ENCODE measurements at places on chromosomes 4 and X.

DNA sequence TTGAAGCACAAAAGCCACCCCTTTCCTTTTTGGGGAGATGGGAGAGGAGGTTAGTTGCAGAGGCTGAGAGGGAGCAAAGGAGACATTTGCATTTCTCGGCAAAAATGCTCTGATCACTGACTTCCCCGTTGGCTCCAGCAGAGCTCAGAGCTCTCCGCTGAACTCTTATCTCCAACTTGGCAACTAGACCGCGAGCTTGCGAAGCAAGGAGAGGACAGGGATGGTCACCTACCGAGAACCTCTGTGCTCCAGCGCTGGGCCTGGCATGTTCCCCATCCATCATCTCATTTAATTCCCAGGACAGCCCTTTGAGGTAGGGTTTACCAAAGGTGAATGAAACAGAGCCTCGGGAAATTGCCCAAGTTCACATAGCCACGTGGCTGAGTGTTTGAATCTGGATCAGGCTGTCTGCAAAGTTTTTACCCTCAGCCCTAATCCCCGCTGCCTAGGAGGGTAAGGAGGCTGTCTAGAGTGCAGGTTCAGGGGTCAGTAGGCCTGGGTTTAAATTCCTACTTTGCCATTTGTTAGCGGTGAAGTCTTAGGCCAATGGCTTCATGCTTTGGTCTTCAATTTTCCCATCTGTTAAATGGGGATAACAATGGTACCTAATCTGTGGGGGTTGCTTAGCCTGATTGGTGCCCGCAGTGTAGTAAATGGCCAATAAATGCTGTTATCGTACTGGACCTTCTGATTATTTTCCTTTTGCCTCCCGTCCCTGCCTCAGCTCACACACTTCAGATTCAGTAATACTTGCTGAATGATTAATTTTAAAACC is 3.8 kb upstream of the CITED1 start:
- no peaks in the 10 kb centered on the region for H3K36me3 ChIP-seq
- peaks cover 85% of the 10 kb centered on the region for H3K27me3 ChIP-seq
- no peak for DNase-seq

DNA sequence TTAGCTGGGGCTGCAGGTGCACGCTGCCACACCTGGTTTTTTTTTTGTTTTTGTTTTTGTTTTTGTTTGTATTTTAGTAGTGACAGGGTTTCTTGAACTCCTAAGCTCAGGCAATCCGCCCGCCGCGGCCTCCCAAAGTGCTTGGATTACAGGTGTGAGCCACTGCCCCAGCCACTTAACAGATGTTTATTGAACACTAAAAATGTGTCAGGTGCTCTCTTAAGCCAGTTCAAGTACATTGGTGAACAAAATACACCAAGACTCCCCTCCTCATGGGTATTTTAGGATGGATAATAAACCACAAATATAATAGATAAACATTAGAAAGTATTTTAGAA is 69.9 kb downstream of the TRAPPC11 start:
- DNase-seq: no peak
- no peaks in the 10 kb centered on the region for H3K27me3 ChIP-seq
- no peaks in the 10 kb centered on the region for H3K36me3 ChIP-seq
- no peaks in the 10 kb centered on the region for H3K4me1 ChIP-seq
- no peak overlapping the region for H3K4me3 ChIP-seq

DNA sequence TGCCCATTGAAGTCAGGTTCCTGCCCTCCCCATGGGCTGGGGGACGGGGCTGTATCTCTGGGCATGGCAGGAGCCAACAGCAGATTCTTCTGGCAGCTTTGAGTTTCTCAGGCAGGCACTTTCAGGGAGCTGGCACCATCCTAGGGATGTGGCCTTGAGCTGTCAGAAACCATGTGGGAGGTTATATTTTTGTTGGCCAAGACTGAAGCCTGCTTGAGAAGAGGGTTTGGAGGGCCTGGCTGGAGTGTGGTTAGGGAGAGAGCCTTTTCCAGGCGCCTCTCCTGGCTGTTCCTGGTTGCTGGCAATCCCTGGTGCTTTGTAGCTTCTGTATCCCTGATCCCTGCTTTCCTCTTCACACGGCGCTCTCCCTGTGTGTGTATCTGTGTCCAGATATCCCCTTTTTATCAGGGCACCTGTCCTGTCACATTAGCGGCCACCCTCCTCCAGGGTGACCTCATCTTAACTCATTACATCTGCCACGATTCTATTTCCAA is 30.6 kb upstream of the SORCS2 start:
- DNase-seq: no peak
- peaks cover 9% of the 10 kb centered on the region for H3K27me3 ChIP-seq
- no peaks in the 10 kb centered on the region for H3K36me3 ChIP-seq
- H3K4me3 ChIP-seq: no peak overlapping the region
- H3K27ac ChIP-seq: no peak overlapping the region

GRCh38 chrX:39676434-39676833 is 421.3 kb downstream of the BCOR start:
- H3K27me3 ChIP-seq: peaks cover 30% of the 10 kb centered on the region
- no peaks in the 10 kb centered on the region for H3K4me1 ChIP-seq
- no peak overlapping the region for H3K27ac ChIP-seq
- H3K4me3 ChIP-seq: no peak overlapping the region

DNA sequence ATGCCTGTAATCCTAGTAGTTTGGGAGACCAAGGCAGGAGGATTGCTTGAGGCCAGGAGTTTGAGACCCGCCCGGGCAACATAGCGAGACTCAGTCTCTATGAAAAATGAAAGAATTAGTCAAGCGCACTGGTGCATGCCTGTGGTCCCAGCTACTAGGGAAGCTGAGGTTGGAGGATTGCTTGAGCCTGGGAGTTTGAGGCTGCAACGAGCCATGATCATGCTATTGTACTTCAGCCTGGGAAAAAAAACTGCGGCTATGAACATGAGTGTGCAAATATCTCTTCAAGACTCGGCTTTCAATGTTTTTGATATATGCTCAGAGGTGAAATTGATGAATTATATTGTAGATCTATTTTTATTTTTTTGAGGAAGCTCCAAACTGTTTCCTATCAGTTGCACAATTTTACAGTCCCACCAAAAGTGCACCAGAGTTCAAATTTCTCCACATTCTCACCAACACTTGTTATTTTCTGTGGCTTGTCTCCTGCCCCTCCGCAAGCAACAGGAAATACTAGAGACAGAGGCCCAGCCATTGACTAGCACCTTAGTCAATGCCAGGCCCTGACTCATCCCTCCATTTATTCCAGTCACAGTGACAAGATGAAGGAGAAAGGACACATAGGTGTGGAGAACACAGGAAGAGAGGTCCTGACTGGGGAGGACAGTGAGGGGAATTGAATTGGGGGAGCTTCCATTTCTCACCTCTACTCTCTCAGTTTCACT is 33.1 kb upstream of the ZNF41 start:
- DNase-seq: no peak
- no peaks in the 10 kb centered on the region for H3K36me3 ChIP-seq
- no peak overlapping the region for H3K4me3 ChIP-seq
- no peak overlapping the region for H3K27ac ChIP-seq

DNA sequence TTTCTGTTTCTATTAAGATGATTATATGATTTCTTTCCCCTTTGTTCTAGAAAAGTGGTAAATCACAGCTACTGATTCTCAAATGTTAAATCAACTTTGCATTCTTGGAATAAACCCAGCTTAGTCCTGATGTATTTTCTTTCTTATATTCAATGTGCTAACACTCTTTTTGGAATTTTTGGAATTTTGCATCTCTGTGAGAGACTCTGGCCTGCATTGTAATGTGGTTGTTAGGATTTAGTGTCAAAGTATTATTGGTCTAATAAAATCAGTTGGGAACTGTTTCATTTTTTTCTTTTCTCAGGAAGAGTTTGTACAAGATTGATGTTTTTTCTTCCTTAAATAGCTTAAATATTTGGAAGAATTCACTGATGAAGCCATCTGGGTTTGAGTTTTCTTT is 109.6 kb downstream of the KIT start:
- H3K4me1 ChIP-seq: no peaks in the 10 kb centered on the region
- H3K36me3 ChIP-seq: no peaks in the 10 kb centered on the region
- no peak overlapping the region for H3K4me3 ChIP-seq
- no peak for DNase-seq

- no peak for DNase-seq
- peak overlapping the region; percentile 75 for H3K27ac ChIP-seq
- H3K4me3 ChIP-seq: no peak overlapping the region
- H3K36me3 ChIP-seq: no peaks in the 10 kb centered on the region
- H3K4me1 ChIP-seq: peaks cover 31% of the 10 kb centered on the region
Observed at GRCh38 chrX:12890467-12890866, 16.0 kb upstream of the TLR8 start.

DNA sequence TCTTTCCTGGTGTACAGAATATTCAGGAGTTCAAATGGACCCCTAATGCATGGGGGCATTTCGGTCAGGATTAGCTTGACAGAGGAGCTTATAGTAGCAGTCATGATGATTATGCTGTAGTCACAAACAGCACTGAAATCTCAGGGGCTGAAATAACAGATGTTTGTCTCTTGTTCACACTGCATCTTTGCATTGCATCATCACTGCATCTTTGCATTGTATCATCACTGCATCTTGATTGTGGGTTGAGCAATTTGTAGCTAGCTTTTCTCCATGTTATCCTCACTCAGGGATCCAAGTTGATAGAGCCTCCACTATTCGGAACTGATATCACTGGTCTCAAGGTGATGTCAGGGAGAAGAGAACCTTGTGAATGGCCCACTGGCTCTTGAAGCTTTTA is 160.9 kb downstream of the GATB start:
- H3K4me1 ChIP-seq: no peaks in the 10 kb centered on the region
- no peak overlapping the region for H3K4me3 ChIP-seq
- DNase-seq: no peak

GRCh38 chr4:182575225-182575624 is 332.0 kb downstream of the TENM3 start:
- no peaks in the 10 kb centered on the region for H3K36me3 ChIP-seq
- DNase-seq: no peak
- no peak overlapping the region for H3K4me3 ChIP-seq
- H3K27me3 ChIP-seq: peaks cover 22% of the 10 kb centered on the region
- no peak overlapping the region for H3K27ac ChIP-seq
- H3K4me1 ChIP-seq: no peaks in the 10 kb centered on the region

DNA sequence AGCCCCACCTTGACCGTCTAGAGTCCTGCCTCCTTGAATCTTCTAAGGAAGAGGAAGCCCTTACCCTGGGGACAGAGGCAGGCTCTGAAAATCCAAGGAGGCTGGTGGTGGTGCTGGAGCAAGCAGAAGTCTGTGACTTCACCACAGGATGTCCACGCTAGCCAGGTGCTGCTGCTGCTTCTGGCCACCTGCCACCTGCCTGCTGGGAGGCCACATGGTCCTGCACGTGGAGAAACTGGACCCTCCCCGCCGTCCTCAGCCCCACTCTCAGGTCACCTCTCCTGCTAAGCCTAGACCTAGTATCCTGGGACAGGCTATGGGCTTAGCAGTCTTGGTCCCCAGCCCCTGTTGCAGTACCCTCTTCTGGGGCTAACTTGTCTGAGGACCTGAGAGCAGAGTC is 15.8 kb downstream of the TMEM31 start:
- H3K27ac ChIP-seq: no peak overlapping the region
- H3K4me3 ChIP-seq: no peak overlapping the region
- H3K4me1 ChIP-seq: no peaks in the 10 kb centered on the region
- H3K36me3 ChIP-seq: no peaks in the 10 kb centered on the region
- peaks cover 69% of the 10 kb centered on the region for H3K27me3 ChIP-seq
- DNase-seq: no peak

DNA sequence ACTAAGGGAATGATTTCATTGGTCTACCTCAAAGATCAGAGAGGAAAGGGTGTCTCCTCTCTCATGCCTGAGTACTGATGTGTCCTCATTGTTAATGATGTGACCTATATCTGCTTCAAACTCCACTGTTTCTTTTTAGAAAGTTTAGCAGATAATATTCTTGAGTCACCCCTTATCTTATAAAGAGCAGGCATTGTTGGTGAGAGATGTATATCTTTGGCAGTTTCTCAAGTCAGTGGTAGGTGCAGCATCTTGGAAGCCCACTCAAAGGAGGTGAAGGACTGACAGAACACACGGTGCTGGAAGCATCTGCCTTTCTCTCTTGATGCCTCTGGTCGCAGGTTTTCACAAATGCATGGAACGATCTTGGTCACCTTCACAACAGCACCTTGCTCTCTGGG is 71.2 kb downstream of the ZNF518B start:
- H3K27ac ChIP-seq: no peak overlapping the region
- H3K36me3 ChIP-seq: no peaks in the 10 kb centered on the region
- H3K4me1 ChIP-seq: no peaks in the 10 kb centered on the region
- DNase-seq: no peak
- no peak overlapping the region for H3K4me3 ChIP-seq

GRCh38 chrX:103404231-103405008 is 28.1 kb downstream of the BEX3 start:
- peak overlapping the region; percentile 80 for H3K4me3 ChIP-seq
- H3K27me3 ChIP-seq: peaks cover 66% of the 10 kb centered on the region
- no peaks in the 10 kb centered on the region for H3K36me3 ChIP-seq

- H3K4me1 ChIP-seq: no peaks in the 10 kb centered on the region
- no peak overlapping the region for H3K4me3 ChIP-seq
- no peaks in the 10 kb centered on the region for H3K36me3 ChIP-seq
- no peak overlapping the region for H3K27ac ChIP-seq
- H3K27me3 ChIP-seq: peaks cover 19% of the 10 kb centered on the region
- no peak for DNase-seq
Observed at GRCh38 chr4:107876099-107876498, 51.4 kb downstream of the SGMS2 start.

GRCh38 chrX:72018277-72019112 is 107.8 kb downstream of the NHSL2 start:
- peaks cover 25% of the 10 kb centered on the region for H3K4me1 ChIP-seq
- peak overlapping the region; percentile 37 for H3K4me3 ChIP-seq
- peaks cover 78% of the 10 kb centered on the region for H3K27me3 ChIP-seq
- no peak overlapping the region for H3K27ac ChIP-seq
- H3K36me3 ChIP-seq: no peaks in the 10 kb centered on the region

DNA sequence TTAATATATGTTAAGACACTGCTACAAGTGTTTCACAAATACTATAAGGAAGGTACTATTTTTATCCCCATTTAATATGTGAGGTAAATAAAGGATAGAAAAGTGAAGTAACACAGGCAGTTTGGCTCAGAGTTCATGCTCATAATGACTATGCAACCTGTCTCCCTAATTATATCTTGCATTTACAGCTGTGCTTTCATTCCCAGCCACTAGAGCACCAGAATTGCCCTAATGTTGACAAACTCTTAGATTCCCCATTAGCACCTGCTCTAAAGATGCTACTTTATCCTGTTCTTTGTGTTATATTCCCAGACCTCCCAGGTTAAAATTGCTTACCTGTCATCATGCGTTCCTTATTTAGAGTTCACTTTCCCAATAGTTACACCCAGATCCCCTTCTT is 833.6 kb downstream of the CCSER1 start:
- H3K36me3 ChIP-seq: no peaks in the 10 kb centered on the region
- H3K4me1 ChIP-seq: no peaks in the 10 kb centered on the region
- no peaks in the 10 kb centered on the region for H3K27me3 ChIP-seq
- H3K27ac ChIP-seq: no peak overlapping the region

DNA sequence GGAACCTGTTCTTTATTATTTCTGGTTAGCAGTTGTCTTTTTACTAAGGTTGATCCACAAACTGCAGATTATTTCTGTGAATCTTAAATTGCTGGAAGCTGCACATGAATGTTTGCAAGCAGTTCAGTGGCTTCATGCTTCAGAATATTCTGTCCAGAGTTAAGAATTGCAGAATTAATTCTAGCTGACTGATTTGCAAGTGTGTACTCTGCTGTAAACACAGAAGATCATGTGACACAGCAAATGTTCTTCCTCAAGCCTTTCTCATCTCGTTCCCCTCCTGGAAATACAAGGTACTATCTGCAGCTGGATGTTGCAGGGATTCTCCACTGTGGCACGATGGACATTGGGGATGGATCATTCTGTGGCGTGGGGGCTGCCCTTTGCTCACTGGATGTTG is 16.8 kb upstream of the CLTRN start:
- DNase-seq: no peak
- no peak overlapping the region for H3K27ac ChIP-seq
- H3K4me3 ChIP-seq: no peak overlapping the region
- no peaks in the 10 kb centered on the region for H3K27me3 ChIP-seq
- peaks cover 38% of the 10 kb centered on the region for H3K4me1 ChIP-seq
- peaks cover 45% of the 10 kb centered on the region for H3K36me3 ChIP-seq
